B cell (primary cell): ENCODE measurements at places on chromosomes 7 and 10. TPM values are rescaled to one million over a fixed set of nuclear protein-coding genes. Genes with fewer than 3 reads are reported as not detected.

Gene RBM17
- 34.7 and 48.2 TPM in 2 replicates for polyA plus RNA-seq

Gene NACAD
- polyA plus RNA-seq: 0.04 and 0.22 TPM in 2 replicates

Gene UPK3B
- 1.2 and 2.8 TPM in 2 replicates for polyA plus RNA-seq

Gene LRRC18
- polyA plus RNA-seq: not detected in 2 replicates
